Fibroblast of lung (primary cell): ENCODE measurements at places on chromosomes 16 and 17. TPM values are rescaled to one million over a fixed set of nuclear protein-coding genes. Genes with fewer than 3 reads are reported as not detected.
A peak's percentile ranks its signal among the peaks of the same experiment; 100 is the strongest.

- no peak for DNase-seq
These were observed 24.0 kb downstream of the PDIA2 start for GRCh38 chr16:306911-307370.

DNA sequence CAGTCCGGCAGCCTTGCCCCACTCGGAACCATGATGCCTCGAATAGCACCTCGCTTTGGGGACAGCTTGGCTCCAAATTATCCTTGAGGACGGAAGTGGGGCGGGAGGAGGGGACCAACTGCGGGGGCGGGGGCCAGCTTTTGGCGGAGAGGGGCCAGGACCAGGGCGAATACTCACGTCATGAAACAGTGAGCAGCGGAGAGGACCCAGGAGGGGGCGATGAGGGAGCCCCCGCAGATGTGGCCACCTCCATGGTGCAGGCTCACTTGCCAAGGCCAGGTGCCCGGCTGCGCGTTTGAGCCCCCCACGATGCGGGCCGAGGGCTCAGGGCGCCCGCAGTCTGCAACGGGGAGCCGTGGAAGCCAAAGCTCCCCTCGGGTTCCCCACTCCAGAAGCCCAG, 970 bp downstream of the PRSS36 start:
- no peak for DNase-seq

DNA sequence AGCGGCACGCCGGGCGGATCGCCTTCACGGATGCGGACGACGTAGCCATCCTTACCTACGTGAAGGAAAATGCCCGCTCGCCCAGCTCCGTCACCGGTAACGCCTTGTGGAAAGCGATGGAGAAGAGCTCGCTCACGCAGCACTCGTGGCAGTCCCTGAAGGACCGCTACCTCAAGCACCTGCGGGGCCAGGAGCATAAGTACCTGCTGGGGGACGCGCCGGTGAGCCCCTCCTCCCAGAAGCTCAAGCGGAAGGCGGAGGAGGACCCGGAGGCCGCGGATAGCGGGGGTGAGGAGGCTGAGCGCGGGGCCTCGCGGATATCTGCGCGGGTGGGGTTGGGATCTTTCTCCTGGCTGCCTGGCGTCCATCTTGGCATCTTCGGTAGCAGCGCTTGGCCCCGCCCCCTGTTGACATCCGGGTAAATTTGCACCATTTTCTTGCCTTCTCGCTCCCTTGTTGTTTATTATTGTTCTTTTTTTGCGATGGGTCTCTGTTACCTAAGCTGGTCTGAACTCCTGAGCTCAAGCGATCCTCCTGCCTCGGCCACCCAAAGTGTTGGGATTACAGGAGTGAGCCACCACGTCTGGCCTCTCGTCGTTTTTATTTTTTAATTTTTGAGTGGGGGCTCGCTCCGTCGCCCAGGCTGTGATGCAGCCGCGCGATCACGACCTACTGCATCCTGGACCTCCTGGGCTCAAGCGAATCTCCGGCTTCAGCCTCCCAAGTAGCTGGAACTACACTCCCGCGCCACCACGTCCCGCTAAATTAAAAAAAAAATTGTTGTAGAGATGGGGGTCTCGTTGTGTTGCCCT, 898 bp downstream of the TERF2IP start:
- DNase-seq, result peak; percentile 74

The PABPN1L gene
- total RNA-seq, result not detected in 2 replicates

GRCh38 chr16:73159296-73159695, 111.4 kb upstream of the ZFHX3 start:
- DNase-seq, result no peak

GRCh38 chr17:33241390-33241789, 51.7 kb downstream of the ASIC2 start:
- no peak for DNase-seq

DNA sequence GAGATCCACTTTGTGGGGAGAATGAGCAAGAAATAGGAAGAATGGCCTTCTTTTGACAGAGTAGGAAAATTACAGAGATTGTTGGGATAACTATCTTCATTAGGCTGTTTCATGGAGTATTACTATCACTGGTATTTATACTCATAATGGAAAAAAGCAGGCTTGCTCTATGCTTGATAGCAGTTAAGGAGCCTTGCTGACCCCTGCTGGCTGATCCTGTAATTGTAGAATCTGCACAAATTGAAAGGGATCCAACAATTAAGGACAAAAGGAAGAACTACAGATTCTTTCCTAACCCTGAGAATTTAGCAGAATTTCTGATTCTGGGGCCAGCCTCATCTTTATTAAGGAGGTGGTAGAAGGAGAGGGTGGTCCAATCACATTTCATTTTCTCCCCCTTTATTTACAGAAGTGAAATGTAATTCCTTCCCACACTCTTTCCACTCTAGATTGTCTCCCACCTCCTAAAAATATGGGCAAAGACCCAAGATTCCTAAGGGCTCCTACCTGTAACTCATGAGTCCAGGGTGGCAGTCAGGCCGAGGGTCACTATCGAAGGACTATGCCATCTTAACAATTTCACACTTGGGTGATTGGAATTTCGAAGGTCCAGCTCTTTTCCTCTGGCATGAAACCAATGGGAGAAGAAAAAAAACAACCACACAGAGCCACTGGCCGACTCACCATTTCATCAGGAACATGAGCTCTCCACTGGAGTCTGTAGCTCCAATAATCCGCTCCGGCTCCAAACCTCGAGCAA, 26.3 kb downstream of the NFE2L1 start:
- DNase-seq, result peak; percentile 69

DNA sequence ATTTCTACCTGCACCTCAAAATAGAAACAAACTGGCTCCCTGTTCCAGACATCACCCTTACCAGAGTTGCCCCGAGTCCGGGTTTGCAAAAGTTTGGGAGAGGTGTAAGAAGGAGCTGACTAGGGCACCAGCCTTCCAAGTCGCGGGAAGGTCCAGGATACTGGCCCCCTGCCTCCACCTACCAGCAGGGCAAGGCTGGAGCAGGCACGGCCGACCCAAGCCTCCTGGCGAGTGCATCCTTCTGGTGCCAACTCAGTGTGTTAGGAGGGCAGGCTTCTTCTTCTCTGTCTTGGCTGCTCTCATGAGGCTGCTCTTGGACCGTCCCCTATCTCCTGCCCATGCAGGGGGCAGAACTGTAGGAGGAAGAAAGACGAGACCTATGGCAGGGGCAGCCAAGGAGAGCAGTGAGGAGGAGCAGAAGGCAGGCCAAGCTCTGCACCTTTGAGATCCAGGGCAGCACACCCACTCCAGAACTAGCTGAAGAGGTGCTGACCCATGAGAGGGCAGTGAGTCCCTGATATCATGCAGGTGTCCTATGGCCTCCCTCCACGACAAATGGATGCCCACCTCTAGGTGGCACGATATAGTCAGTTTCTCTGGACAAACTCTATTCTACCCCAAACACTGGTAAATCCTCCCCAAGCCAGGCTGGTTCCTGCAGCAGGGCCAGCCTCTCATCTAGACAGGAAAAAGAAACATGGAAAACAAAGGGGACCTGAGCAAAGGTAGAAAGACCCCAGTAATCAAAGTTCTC, 54.4 kb downstream of the CYTH1 start:
- no peak for DNase-seq

The SLC5A11 gene
- total RNA-seq, result under 0.01 TPM in 1 of 2 replicates, not detected in the other

The EPX gene
- not detected in 2 replicates for total RNA-seq

The PPP1R9B gene
- 41.5 and 45.5 TPM in 2 replicates for total RNA-seq

GRCh38 chr17:40447806-40448205, 4.6 kb downstream of the IGFBP4 start:
- no peak for DNase-seq

The PSMB3 gene
- total RNA-seq, result 215 and 299 TPM in 2 replicates

The SMPD3 gene
- total RNA-seq, result under 0.01 TPM in 2 replicates

The KRT37 gene
- not detected in 2 replicates for total RNA-seq

The GRIN2C gene
- total RNA-seq, result 0.26 and 0.50 TPM in 2 replicates

- no peak for DNase-seq
These were observed 98.2 kb downstream of the ADAMTS18 start for GRCh38 chr16:77336637-77337036.

The OR3A2 gene
- under 0.01 TPM in 1 of 2 replicates, not detected in the other for total RNA-seq

GRCh38 chr16:12740986-12741610, 62.6 kb downstream of the CPPED1 start:
- no peak for DNase-seq

DNA sequence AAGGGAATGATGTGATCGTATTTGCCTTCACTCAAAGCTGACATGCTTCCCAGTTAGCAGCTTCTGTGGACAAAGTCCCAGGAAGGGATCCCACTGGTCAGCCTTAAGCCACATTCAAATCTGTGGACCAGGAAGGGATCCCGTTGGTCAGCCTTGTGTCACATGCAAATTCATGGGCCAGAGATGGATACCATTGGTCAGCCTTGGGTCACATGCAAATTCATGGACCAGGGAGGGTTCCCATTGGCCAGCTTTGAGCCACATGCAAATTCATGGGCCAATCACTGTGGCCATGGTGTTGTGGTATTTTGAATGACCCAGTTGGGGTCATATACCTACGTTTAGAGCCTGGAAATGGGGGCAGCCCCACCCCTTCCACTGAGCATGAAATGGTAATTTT, 201.6 kb downstream of the HS3ST4 start:
- DNase-seq, result no peak

The CSH1 gene
- not detected in 2 replicates for total RNA-seq

DNA sequence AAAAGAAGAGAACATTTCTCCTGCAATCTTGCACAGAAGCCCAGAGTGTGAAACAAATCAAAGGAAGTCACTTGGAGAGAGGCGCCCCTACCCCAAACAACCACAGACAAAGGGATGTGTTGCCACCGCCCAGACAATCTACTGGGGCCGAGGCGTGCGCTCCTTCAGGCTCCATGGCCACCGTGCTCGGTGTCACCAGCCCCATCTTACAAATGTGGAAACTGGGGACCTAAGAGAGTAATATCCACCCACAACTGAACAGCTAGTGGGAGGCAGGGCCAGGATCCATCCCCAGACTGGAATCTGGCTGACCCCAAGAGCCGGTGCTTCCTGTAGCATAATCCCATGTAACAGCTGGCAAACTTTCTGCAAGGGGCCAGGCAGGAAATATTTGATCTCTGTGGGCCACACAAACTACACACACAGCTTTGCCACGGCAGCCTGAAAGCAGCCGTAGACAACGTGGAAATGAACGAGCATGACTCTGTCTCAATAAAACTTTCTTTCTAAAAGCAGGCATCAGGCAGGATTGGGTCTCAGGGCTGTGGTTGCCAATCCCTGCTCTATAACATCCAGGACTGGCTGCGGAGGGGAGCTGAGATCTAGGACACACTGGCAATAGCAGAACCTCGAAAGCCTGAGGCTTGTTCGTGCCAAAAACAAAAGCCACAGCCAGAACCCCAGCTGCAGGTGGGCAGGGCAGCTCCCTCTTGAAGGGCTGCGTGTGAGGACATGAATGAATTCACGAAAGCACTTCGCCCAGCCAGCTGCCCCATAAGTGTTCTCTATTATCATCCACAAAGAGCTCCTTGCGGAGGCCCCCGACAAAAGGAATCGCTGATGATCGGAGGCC, 26.6 kb upstream of the GINS2 start:
- DNase-seq, result peak; percentile 33

- no peak for DNase-seq
These were observed 4.0 kb downstream of the BAIAP3 start for GRCh38 chr16:1337486-1337885.

- DNase-seq, result no peak
These were observed 206.8 kb downstream of the CA10 start for GRCh38 chr17:51951741-51952140.

DNA sequence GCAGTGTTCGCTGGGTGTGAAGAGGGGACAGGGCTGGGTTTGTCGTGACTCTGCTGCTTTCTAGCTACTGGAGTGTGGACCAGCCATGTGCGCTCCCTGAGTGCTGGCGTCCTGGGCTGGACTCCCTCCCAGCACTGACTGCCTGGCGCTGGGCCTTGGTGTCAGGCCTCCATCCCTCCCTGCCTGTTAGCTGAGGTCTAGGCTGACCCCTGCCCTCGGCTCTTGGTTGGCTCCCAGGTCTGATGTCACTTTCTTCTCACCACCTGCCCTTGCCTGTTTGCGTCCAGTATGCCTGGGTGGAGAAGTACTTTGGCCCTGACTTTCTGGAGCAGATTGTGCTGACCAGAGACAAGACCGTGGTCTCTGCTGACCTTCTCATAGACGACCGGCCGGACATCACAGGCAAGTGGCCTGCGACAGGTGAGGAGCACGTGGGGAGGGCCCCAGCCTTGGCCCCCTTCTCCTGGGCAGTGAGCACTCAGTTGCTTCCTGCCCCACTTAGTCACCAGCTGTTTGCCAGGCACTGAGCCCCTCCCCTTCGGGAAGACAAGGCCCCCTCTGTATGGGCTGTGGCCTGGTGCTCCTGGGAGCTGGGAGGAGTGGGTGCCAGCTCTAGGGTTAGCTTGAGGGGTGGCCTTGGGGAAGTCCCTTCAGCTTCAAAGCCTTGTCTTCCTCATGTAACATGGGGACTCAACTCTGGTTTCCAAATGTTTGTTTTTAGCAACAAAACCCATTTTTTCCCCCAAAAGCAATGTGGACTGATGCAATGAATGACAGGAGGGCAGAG, 41.5 kb downstream of the NT5M start:
- no peak for DNase-seq

GRCh38 chr16:56262148-56262547, 70.9 kb downstream of the GNAO1 start:
- no peak for DNase-seq

DNA sequence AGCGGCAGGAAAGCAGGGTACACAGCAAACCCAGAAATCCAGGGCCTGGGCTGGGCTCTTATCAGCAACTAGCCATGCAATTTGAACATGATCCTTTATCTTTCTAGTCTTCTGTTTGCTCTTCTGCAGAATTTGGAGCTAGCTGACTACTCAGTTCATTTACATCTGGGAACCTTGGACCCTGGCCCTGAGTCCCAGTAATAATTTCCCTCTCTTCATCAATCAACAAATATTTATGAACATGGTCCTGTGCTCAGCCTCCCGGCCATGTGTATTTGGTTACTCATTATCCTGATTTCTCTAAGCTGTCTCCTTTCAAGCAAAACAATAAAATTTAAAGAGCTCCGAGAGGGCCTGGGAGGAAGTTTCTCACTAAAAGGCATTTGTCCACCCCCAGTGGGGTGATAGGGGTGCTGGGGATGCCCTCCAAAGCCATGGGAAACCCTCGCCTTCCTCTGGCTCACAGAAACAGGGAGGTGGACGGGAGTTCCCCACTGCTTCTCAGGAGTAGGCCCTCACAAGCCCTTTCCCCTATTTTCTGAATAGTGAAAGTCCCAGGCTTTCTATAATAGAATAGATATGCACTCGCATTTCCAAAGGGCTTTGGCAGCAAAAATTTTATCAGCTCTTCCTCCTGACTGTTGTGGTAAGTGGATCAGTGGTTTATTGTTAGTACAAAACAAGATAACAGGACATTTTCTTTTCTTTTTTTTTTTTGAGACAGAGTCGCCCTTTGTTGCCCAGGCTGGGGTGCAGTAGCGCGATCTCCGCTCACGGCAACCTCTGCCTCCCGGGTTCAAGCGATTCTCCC, 6.9 kb upstream of the WDR59 start:
- peak; percentile 50 for DNase-seq

- peak; percentile 23 for DNase-seq
These were observed 162.5 kb downstream of the PRKCA start for GRCh38 chr17:66464921-66465320.

The HSD17B2 gene
- 0.33 TPM in 1 of 2 replicates, not detected in the other for total RNA-seq

DNA sequence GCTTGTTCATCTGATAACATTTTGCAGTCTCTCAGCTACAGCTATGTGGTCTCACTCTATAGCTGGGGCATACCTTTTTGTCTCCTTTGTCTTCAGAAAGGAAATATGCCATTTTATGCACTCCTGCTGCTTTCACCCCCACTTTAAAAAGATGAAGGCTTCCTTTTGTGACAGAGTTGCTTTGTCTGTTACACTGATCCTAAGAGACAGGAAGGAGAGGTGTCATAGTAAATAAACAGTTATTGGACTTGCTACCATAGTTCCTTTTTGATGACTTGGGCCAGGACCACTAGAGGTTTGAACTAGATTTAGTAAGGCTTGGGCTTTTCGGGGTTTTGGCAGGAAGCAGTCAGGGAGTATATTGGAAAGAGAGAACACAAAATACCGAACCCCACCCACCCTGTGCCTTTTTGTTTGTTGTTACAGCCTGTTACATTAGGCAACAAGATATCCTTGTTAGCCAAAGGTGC, 1.8 kb upstream of the METTL9 start:
- DNase-seq, result no peak
